ENCODE measurements at places on chromosomes 3 and 15.

GRCh38 chr15:61685971-61686370 is 374.3 kb downstream of the VPS13C start:
- no peak for DNase-seq

GRCh38 chr3:20225769-20226168 is 39.8 kb upstream of the SGO1 start:
- DNase-seq: peak; percentile 23

GRCh38 chr15:47766406-47766805 is 49.1 kb downstream of the SEMA6D start:
- no peak for DNase-seq

DNA sequence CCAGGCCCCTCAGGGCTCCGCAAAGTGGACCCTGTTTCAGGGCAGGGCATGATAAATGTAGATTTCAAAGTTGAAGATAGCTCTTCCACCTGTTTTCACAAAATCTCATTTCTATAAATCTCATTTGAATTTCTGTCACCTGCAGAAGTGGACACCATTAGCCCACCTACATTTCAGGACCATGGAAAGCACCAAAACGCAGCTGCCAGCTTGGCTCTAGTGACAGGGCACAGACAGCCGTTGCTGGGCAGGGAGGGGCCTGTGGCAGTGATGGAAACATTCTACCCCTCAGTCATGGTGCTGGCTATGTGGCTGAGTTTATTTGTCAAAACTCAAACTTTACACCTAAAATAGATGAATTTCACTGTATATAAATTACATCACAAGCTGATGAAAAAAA is 40.4 kb downstream of the PRR23E start:
- peak; percentile 3 for DNase-seq

DNA sequence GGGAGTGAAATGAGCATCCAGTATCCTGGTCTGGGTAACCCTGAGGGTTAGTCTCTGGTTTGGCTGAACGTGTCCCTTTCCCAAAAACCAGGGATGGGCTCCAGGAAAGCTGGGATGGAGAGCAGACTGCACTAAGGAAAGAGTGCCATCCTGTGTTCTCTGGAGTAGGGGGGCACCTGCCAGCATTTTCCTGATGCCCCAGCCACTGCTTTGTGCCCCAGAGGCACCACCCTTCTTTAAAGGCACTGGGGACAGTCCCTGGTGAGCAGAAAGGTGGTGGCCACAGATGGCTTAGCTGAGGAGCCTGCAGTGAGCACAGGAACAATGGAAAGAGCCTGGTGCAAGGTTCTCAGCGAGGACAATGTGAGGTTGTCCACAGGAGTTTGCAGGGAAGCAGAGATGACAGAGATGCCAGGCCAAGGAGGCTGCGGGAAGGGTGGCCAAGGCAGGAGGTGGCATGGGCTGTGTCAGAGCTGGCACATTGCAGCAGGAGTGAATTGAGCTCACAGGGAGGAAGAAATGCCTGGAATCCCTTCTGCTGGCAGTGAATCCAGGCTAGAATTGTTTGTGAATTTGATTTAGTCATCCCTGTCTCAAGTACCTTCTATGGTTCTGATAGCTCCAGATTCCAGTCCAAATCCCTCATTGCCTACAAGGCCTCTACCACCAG is 39.9 kb downstream of the AMOTL2 start:
- DNase-seq: peak; percentile 51

- no peak for DNase-seq
These were observed 70.5 kb downstream of the MGLL start for GRCh38 chr3:127751782-127752181.

DNA sequence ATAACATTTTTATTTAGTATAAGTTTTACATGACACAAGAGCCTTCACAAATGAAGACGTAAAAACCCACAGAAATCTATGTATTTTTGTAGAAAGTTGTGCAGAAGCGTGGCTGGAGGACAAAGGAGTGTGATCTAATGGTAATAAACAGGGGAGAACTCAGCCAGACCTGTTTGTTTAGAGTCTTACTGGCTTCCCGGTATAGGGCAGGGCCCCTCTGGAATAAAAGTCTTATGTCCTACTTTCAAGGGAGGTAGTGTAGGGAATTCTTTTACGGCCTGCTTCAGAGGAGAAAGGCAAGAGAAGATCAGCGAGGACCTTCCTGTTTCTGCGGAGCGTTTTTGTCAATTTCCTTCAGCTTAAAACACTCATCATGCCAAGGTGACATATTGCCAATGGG is 103.6 kb downstream of the TGFBR2 start:
- no peak for DNase-seq

DNA sequence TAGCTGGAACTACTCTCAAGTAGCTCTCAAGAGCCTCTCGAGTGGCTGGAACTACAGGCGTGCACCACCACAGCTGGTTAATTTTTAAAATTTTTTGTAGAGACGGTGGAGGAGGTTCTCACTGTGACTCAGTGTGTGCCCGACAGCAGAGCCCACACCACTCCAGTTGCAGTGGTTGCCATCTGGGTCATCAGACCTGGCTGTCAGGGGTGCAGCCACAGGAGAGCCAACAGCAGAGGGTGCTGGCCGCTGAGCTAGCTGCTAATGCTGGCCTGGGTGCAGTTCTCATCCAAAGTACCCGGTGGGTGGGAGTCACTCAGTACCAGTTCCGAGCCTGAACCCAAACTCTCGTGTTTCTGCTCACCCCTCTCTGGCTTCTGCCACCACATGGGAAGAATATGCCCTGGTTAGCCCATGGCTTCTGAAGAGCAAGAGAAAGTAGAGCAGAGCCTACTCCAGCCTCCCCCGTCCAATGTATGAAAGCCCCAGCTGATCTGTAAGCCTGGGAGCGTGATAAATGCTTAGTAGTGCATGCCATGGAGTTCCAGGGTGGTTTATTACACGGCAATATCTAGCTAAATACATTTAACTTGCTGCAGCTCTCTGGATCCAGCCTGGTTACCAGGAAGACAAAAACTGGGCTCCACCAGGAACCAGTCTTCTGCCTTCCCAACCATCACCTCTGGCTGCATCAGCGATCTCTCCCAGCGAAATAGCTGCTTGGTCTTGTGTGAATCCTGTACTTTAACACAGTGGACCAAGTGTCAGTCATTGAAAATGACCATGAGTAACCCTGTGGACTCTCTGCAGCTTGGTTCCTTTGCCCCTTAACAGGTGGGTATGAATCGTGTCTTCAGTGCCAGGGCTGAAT is 17.1 kb downstream of the UMPS start:
- DNase-seq: no peak

- peak; percentile 75 for DNase-seq
These were observed 108.1 kb downstream of the KLF13 start for GRCh38 chr15:31434588-31435260.
